Substantia nigra (tissue), 51 donors: ENCODE measurements at places on chromosomes 5 and 9.

DNA sequence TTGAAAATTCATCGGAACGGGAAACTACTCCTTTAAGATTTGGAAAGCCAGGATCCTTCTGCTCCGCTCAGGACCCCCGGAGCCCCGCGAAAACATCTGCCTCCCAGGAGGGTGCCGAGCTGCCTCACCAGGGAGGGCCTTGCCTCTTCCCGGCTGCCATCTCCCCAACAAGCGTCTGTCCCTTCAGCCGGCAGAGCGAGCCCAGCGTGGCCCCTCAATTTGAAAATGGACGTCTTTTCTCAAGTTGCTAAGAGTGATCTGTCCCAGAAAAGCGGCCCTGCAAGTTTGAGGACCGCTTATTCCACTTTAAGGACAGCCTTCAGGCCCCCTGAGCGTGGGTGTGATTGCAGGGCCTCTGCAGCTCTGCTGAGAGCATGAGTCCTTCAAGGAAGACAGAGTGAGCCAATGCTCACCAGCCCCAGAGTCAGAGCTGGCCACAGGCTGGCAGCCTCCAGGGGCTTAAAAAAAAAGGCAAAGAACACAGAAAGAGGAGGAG lies 101.3 kb downstream of the PHF2 start:
- no peak for DNase-seq

DNA sequence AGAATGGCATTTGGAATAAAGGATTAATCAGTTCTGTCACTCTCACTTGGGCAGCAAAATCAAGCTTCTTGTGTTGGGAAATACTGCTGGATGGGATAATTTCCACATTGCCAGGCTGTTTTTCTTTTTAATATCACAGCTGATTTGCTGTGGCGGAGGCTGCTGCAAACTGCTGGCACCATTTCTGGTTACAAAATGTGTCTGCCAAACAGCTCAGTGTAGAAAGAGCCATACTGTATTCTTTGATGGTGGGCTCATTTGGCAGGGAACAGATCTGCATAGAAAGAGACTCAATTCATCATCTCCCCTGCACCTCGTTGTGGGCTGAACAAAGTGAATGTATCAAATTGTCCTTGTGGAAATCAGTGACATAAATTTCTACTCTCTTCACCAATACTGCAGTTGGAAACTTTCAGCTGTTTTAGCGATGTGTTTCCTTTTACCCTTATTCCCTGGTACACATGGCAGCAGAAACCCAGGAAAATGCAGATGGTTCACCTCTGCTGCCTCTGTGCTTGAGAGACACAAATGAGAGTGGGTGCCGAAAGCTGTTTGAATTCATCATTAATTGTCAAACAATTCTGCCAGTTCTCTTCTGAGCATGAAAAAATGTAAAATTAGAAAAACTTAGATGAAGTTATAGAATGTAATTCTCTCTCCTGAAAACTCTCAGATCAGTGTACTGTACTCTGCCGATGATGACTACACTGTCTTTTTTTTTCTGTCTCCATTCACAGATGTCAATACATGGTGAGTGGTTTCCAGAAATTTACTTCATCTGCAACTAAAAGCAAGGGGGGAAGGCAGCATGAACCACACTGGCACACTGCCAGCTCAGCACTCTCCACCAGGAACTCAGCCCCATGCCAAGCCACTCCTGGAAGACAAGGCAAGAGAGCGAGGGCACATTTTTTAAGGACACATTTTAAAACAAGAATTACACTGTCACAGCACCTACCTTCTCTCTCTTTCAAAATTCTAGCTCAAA lies 75.0 kb downstream of the HMHB1 start:
- no peak for DNase-seq

GRCh38 chr5:103178167-103178566 lies 58.1 kb downstream of the PPIP5K2 start:
- no peak for DNase-seq

DNA sequence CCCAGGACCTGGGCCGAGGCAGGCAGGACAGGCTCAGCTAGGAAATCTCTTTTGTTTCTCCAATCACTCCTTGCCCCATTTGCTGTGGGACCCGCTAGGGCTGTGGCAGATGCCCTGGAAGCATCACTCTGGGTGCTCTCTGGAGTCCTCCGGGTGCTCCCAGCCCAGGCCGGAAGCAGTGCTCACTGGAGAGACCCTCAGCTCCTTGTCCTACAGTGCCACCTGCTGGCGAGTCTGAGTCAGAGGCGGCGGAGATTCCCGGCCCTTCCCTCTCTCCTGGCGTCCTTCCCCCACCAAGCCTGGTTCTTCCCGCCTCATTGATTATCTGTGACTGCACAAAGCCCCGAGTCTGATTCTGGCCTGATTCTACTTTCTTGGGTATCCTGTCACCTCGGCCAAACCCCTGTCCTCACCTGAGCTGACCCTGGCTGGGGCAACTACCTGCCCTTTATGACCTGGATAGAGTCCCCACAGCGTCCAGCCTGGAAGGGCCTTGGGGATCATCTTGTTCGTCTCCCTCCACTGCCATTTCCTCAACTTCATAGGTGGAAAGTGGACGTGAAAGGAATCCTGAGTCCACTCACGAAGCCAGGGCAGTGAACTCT lies 7.3 kb upstream of the BARHL1 start:
- DNase-seq = no peak

GRCh38 chr9:125932012-125932411 lies 184.8 kb downstream of the PBX3 start:
- DNase-seq = no peak

- DNase-seq = no peak
These were observed 2.0 kb downstream of the GADD45G start for GRCh38 chr9:89606624-89607311.

DNA sequence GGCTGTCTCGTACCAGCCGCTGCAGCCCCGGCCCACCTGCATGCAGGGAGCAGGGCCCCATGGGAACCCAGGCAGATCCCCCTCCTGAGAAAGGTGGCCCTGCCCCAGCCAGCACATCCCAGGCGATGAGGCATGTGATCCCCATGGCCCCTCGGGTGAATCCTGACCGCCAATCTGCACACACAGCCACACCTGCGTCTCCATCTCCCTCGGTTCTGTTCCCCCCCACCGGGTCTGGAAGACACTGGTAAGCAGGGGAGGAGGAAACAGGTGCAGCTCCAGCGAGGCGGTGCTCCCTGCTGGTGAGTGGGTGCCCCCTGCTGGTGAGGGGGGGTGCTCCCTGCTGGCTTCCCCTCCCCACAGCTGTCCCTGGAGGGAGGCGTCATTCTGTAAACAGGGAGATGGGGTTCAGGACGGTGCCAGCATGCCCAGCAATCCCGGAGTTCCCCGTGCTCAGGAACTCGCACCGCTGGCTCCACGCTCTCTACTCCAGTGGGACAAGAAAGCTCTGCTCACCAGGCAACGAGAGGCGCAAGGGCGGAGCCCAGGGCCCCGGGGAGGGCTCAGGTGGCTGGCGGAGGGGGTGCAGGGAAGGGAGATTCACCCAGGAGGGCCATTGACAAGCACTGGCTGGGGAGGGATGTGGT lies 28.4 kb upstream of the SLC12A7 start:
- peak; percentile 53 for DNase-seq

GRCh38 chr5:87729781-87730180 lies 317.1 kb upstream of the CCNH start:
- no peak for DNase-seq

DNA sequence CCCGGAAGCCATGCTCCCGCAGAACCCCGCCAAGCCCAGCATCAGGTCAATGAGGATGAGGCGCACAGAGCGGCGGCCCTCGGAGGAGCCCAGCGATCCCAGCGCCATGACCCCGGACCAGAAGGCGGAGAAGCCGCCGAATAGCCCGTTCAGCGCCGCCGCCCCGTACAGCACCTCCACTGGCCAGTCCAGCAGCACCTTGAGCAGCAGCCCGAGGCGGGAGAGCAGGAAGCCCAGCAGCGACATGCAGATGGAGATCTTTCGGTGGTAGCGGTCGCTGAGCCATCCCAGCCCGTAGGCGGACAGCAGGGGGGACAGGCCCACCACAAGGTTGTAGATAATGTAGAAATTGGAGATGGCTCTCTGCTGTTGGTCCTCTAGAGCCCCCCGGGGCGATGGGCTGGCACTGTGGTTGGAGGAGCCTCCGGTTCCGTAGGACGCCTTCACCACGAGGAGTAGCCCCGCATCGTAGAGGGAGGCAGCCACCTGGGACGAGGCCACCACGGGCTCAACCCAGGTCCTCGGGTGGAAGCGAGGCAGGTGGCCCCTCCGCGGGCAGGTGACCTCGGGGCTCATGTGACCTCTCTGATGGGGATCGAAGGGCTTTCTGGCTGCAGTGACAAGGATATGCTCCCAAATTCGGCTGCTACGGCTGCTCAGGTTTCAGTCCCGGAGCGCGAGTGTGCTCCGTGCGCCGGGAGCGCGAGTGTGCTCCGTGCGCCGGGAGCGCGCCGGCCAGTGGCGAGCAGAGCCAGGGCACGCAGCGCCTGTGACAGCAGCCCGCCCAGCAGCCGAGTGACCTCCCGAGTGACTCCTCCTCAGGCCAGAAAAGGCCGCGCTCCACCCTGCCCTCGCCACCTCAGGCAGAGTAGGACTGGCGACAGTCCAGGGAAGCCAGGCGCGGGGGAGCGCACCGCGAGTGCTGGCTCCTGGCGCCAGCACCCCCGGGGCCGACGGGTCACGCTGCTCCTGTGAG lies at the start of gene SLC46A2:
SLC46A2 (minus strand) TSS at position 771 of the 976 bp plus-strand sequence; CDS start at position 576, 195 bp downstream.
- DNase-seq = no peak

DNA sequence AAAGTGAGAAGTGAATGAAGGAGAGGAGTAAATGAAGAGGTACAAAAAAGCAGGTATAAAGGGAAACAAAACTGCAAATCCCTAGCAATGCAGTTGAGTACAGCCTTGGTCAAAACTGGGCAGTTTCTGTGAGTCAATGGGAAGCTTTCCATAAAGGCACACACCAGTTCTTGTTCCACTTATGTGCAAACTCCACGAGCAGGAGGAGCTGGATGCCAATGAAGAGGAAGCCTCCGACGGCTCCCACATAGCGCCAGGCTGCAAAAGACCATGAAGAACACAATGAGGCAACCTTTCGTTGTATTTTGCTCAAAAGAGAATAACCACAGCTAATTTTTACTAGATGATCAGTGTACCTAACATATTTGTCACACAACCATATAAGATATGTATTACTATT lies 81.1 kb downstream of the SERINC5 start:
- no peak for DNase-seq

DNA sequence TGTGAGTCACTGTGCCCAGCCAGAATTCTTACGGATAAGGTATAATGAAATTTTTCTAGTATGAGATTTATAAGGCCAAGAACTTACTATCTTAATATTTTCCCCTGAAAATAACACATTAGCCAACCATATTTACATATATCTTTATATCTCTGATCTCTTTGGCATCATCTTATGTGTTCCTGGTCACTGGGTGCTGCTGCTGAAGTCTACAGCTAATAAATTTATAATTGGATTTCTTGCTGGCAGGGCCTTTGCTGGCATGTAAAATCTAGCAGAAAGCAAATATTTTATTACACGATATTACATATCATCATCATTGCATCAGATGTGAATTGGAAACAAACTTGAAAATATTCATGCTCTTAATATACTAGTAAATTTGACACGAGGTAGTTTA lies 590.7 kb downstream of the ANXA1 start:
- DNase-seq = no peak

GRCh38 chr9:116572095-116572748 lies 114.9 kb upstream of the TRIM32 start:
- peak; percentile 41 for DNase-seq

GRCh38 chr9:78040726-78041125 lies 9.1 kb upstream of the GNAQ start:
- no peak for DNase-seq

- DNase-seq = no peak
These were observed 480.3 kb upstream of the TYRP1 start for GRCh38 chr9:12212860-12213259.
